ENCODE measurements at places on chromosomes 1 and 21.

- DNase-seq = no peak
Observed at GRCh38 chr1:19187852-19188251, 22.2 kb downstream of the UBR4 start.

- no peak for DNase-seq
Observed at GRCh38 chr1:13756557-13757315, 56.7 kb downstream of the PRDM2 start.

DNA sequence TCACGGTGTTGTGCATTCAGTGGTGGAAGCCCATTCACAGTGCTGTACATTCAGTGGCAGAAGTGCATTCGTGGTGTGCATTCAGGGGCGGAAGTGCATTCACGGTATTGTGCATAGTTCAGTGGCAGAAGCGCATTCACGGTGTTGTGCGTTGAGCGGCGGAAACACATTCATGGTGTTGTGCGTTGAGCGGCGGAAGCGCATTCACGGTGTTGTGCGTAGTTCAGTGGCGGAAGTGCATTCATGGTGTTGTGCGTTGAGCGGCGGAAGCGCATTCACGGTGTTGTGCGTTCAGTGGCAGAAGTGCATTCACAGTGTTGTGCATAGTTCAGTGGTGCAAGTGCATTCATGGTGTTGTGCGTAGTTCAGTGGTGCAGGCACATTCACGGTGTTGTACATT lies 60.6 kb downstream of the PCNT start:
- no peak for DNase-seq

- DNase-seq = no peak
Observed at GRCh38 chr1:81172483-81172882, 628.3 kb upstream of the ADGRL2 start.

DNA sequence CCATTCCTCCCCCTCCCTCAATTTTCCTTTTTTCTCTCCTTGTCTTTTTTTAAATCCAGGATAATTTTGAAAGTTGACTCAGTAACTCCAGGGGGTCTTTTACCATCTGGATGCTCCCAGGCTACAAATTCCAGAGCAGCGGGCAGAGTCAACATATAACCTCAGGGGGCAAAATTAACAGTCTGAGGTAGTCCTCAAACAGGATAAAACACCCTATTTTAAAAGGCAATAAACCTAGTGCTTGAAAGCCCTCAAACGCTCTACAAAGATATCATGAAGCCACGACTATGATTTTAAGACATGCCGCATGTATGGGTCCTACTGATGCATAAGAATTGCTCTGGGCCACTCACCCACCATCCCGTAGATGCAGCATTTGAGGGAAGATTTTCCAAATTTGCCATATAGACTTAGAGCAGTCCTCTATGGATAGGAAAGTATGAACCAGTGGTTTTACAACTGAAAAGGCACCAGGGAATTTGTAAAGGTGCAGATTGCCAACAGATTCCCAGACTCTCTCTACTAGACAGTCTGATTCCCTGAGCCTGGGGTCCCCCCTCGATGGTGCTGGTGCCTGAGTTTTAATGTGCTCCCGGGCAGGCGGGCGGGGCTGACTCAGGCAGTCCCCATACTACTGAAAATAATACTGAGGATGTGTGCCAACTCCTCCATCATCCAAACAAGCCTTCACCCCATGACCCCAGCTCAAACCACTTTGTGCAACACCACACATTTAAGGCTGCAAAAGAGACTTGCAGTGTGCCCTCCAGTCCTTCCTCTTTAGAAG lies 37.2 kb downstream of the PTPN14 start:
- DNase-seq = peak; percentile 3

DNA sequence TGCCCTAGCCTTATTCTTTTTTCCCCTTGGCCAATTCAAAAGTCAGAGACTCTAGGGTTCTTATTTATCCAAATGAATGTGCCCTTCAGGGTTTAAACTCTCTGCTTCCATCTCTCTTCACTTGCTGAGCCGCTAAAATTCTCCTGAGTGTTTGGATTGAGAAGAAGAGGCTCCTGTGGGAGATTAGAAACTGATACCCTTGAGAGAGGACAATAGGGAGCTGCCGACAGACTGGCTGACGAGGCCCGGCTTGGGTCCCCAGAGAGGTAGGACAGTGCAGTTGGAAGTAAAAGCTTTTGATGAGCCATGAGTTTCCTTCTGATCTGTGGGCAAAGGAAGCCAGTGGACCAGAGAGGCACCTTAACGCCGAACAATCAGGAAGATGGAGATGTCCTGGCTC lies 41.3 kb upstream of the UBE2U start:
- DNase-seq = no peak

GRCh38 chr1:98490099-98490498 lies 171.4 kb upstream of the SNX7 start:
- DNase-seq = no peak

- DNase-seq = peak; percentile 1
Observed at GRCh38 chr1:147771226-147772125, 11.1 kb upstream of the GJA5 start.

- no peak for DNase-seq
Observed at GRCh38 chr1:165698761-165699052, 345 bp upstream of the ALDH9A1 start.

GRCh38 chr1:117644696-117645311 lies 39.0 kb downstream of the TENT5C start:
- no peak for DNase-seq

DNA sequence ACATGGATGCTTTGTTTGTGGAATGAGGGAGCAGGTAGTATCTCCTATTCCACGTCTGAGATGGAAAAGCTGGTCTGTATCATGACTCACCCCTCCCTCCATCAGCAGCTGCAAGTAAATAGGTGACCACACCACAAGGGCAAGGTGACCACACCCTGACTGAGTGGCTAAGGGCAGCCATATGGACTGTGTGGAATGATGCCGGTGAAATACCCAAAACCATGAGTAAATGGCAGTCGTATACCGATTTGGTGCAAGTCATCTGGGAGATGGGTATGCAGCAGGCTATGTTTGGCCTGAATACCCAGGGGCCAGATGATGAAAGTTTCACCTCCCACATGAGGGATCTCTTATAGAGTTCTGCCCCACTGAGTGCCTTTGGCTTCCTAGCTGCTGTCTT lies 15.8 kb upstream of the UBE2U start:
- no peak for DNase-seq

- DNase-seq = no peak
Observed at GRCh38 chr1:182256931-182257330, 134.7 kb downstream of the GLUL start.

DNA sequence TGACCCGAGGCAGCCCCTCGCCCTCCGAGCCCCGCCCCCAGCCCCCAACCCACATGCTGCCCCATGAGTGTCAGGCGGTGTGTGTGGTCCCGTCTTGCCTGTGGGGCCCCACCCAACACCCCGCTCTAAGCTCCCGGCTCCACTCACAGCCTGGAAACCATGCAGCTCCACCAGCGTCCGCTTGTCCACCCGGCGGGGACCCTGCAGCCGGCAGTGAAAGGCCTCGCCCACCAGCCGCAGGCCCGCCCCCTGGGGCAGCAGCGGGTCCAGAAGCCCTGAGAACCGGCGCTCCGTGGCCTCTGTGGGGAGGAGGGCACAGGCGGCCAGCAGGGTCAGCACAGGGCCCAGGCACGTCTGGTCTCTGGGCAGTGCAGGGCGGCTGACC lies 2.7 kb downstream of the C1QTNF12 start:
- no peak for DNase-seq

DNA sequence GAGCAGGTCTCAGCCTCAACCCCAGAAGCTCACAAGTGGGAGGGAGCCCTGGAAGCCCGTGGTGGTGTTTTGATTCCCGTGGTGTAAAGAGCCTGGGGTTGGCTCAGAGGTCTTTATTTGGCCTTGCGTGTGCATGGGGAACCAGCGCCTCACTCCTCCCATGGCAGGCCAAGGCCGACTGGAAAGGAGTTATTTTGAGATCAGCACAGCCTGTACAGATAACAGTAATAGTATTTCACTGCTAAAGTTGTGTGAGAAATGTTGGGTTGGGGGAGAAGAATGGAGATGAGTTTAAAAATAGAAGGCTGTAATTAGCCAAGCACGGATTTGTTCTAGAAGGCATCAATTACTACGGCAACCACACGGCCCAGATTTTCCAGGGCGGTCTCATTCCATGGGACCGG lies 186.5 kb downstream of the DYRK1A start:
- DNase-seq = peak; percentile 1

DNA sequence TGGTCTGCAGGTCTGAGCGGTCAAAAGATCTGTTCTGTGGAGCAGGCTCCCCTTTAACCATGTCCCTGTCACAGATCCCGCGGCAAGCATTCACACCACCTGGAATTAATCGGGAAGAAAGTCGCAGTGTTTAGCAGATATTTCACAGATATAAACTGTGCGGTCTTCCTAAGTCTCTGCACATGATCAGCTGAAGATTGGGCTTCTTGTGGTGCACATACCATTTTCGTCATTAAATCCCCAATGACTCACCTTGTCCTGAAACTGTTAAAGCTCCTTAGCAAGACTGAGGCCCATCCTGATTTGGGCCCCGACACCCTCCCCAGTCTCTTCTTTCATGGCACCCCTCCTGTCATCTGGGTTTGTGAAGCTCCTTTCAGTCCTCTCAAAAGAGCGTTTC lies 158.8 kb downstream of the KIF26B start:
- DNase-seq = no peak

DNA sequence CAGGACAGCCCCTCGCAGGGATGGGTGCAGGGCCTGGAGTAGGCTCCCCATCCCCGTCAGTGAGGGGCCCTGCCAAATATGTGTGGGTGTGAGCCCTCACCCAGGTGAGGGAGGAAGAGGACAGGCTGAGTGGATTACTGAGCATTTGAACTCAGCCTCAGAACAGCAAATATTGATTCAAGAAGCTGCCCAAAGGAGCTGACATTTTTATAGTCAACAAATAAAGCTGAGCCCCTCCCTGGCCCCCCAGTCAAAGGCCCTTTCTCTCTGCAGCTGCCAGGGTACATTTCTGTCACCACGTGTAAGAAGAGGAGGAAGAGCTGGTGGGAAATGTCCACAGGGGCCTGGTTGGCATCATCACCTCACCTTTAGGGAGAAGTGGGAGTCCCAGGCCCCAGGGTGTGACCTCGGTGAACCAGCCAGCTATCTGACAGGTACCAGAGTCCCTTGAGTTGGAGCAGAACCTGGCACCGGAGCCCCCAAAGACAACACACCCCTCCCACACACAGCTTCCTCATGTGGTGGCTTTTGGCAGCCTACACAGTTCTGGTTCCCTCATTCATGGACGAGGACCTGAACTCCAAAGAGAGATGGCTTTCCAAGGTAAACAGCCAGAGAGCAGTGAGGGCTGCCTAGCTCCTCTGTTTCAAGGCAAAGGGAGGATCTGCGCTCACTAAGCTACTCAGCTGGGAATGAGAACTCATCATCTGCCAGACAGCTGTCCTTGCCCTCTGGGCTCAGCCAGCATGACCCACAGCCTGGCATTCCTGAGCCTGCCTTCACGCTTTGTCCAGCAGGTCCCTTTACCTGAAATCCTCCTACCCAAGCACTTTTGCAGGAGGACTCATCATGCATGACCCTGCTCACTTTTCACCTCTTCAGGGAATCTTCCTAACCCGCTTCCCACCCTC lies 43.0 kb upstream of the TENT5C start:
- no peak for DNase-seq

DNA sequence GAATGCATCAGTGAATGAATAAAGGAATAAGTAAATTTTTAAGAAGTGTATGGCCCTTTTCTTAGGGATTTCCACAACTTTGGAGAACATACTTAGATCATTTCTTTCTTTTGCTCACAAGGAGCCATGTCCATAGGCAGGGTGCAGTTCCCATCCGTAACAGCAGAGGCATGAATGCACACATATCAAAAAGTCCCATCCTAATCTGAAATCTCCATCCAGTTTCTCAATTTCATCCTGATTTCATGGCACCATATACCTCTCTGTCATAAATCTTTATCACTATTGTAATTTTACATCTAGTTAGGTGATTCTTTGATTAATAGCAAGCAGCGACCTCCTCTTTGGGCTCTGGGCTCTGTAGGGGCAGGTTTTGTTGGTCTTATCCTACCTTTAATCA lies 359.2 kb downstream of the RRAGC start:
- no peak for DNase-seq

DNA sequence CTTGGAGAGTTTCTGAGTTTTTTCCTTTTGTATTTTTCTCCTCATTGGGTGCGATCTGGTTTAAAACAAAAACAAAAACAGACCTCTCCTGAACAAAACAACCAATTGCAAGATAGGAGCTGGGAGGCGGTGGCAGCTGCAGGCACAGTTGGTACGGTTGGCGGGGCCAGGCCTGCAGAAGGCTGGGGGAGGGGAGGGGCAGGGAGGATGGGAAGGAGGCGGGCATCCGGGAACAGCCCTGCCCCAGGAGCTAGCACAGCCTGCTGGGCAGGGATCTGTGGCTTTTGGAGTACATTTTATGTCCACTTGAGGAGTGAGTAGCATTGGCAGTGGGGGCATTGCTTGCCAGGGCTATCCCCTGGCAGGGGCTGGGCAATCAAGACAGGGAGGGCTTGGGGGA lies 5.2 kb downstream of the CAPN9 start:
- peak; percentile 90 for DNase-seq

DNA sequence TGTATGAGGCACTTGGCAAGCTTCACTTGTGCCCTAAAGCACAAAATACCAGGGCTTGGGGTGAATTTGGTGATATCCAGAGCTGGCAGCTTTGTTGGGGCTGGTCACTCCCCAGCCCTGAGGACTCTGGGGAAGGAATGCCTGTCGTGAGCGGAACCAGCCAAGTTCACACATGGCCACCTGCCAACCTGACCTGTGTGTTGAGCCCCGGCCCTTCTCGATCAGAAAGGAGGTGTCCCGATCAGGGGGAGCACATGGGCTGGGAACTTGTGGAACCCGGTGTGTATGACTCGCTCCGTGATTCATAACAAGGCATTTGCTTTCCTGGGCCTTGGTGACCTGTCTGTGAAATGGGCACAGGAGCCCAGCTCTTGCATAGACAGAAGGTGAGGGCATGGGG lies 43.1 kb downstream of the AGPAT3 start:
- no peak for DNase-seq

DNA sequence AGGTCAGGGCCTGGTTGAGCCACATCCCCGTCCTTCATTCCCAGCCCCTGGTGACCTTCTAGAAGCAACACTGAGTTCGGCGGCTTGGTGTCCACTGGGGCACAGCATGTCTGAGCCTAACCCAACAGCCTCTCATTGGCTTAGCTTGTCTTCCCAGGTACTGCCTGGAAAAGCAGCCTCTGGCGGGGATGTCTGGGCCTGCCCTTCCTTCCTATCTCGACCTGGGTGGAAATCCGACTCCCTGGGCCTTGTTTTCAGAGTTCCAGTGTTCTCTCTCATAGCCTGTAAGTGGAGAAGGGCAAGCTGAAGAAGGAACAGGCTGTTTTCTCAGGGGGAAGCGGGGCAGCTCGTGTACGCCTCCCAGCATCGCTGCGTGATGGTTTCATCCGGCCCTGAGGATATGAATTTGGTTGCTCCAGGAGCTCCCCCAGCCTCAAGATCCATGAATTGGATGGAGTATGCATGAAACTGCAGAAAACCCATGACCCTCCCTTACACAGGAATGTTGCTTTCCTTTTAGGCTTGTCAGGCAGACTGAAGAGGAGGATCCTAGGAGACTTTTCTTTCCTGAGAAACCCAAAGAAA lies 116.5 kb upstream of the IRF2BP2 start:
- no peak for DNase-seq

GRCh38 chr1:154549202-154549770 lies 9.2 kb downstream of the UBE2Q1 start:
- no peak for DNase-seq

GRCh38 chr1:53518775-53519174 lies 59.6 kb downstream of the DMRTB1 start:
- DNase-seq = no peak

- DNase-seq = peak; percentile 48
Observed at GRCh38 chr21:40681164-40681859, 165.6 kb downstream of the DSCAM start.
